ENCODE measurements at places on chromosomes 5 and 9. TPM values are rescaled to one million over a fixed set of nuclear protein-coding genes. Genes with fewer than 3 reads are reported as not detected.

SVEP1 gene
- 48.3 TPM for total RNA-seq

PCDHGB2 gene
- total RNA-seq, result 6.4 TPM

IL4 gene
- total RNA-seq, result not detected

KCNV2 gene
- total RNA-seq, result not detected

PPP1R2B gene
- total RNA-seq, result not detected

PRDM9 gene
- total RNA-seq, result not detected

BOD1 gene
- total RNA-seq, result 77.7 TPM

SYK gene
- total RNA-seq, result 50.7 TPM

DAB2 gene
- total RNA-seq, result 54.3 TPM

STC2 gene
- total RNA-seq, result 6.6 TPM

CCDC69 gene
- total RNA-seq, result 20.8 TPM

FBN2 gene
- total RNA-seq, result 3.9 TPM

TMEM252 gene
- total RNA-seq, result not detected

CACNA1B gene
- total RNA-seq, result 0.33 TPM

ZBTB26 gene
- 12.2 TPM for total RNA-seq

CD14 gene
- total RNA-seq, result 36.7 TPM

DNAJC18 gene
- total RNA-seq, result 13.0 TPM

PIP5K1B gene
- total RNA-seq, result 1.1 TPM

CCL28 gene
- 29.2 TPM for total RNA-seq

LECT2 gene
- total RNA-seq, result not detected

ELOVL7 gene
- total RNA-seq, result 15.2 TPM

SEPTIN8 gene
- total RNA-seq, result 47.7 TPM

EQTN gene
- not detected for total RNA-seq

IL5 gene
- total RNA-seq, result not detected

PURA gene
- total RNA-seq, result 37.4 TPM

CSF1R gene
- 9.1 TPM for total RNA-seq

NIPAL4 gene
- total RNA-seq, result not detected

EFNA5 gene
- total RNA-seq, result 5.9 TPM

CDHR2 gene
- not detected for total RNA-seq

FAM153A gene
- 3.3 TPM for total RNA-seq

SPRY4 gene
- total RNA-seq, result 14.4 TPM

FAM151B gene
- 5.2 TPM for total RNA-seq

ANKRD34B gene
- not detected for total RNA-seq

STKLD1 gene
- 1.6 TPM for total RNA-seq

SLC45A2 gene
- total RNA-seq, result not detected

FOXD4L6 gene
- total RNA-seq, result not detected

TTC23L gene
- 7.1 TPM for total RNA-seq

Measured in thyroid gland (tissue), 4 donors.